NCI-H526 (cell line): ENCODE measurements at places on chromosomes 7 and 10.
A peak's percentile ranks its signal among the peaks of the same experiment; 100 is the strongest.

- no peak for DNase-seq
These were observed 58.2 kb downstream of the TEX36 start for GRCh38 chr10:125624800-125625199.

DNA sequence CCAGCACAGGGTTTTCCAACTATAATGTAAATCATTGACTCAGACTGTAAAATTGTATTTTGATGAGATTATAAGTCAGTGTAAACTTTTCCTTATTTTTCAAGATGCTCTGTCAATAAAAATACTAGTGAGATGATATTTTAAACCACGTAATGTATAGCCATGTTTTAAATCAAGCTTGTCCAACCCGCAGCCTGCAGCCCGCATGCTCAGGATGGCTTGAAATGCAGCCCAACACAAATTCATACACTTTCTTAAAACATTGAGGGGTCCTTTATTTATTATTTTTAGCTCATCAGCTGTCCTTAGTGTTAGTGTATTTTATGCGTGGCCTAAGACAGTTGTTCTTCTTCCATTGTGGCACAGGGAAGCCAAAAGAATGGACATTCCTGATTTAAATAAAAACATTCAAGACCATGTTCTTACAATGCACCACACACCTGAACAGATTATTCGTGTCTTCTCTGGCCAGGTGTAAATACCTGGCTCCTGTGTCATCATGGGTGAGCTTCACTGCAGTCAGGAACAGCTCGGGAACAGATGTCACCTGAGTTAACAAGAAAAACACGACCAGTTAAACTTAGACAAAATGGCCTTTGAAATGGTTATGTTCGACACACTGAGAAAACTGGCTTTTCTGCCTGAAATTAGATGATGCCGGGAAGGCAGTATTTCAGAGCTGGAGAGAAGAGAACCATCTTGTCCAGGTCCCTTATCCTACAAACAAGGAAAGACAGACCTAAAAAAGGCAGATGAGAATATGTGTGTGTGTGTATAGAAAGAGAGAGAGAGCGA is 5.9 kb downstream of the PITRM1 start:
- no peak for DNase-seq

DNA sequence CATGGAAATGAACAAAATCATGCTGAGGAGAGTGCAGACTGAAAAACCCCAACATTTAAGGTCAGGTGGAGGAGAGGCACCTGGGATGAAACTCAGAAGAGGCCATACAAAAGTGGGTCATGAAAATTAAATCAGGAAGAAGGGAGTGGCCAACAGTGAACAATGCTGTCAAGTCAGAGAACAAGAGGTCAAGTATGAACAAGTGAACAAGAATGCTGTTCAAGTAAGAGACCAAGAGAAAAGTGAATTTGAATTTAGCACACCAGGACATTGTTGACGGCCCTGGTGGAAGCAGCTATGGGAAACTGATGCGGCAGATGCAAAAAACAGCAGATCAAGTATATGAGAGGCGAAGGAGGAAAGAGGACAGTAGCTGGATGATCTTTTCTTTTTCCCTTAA is 7.9 kb downstream of the CEP41 start:
- DNase-seq: no peak

DNA sequence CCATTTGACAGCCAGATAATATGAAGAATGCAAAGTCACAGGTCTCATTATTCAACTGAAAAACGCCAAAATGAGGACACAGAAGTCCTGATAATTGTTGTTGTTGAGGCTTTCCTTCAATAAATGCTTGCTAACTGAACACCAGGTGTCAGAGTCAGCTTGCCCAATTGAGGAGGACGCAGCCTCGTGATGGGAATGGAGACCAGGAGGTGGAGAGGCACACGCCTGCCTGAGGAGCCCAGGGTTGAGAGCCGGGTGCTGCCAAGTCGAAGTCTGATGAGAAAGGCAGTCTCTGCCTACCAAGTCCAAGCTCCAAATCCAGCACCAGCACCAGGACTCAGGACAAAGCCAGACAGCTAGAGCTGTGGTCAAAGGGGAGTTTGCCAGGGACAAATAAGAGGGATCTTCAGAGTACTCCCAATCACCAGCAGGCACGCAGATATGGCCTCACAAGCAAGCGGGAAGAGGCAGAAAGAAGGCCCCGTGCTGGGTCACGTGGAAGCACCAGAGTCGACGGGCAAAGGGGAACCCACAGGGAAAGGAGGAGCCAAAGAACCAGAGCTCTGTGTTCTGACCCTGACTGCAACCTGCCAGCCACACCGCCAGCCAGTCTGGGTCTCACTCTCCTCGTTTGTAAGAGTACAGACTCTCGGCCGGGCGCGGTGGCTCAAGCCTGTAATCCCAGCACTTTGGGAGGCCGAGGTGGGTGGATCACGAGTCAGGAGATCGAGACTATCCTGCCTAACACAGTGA is 47.6 kb downstream of the VOPP1 start:
- DNase-seq: no peak

- peak; percentile 47 for DNase-seq
These were observed 505 bp downstream of the NUDCD3 start for GRCh38 chr7:44489955-44490350.

- no peak for DNase-seq
These were observed 7.6 kb downstream of the FAM53B start for GRCh38 chr10:124736491-124737136.

DNA sequence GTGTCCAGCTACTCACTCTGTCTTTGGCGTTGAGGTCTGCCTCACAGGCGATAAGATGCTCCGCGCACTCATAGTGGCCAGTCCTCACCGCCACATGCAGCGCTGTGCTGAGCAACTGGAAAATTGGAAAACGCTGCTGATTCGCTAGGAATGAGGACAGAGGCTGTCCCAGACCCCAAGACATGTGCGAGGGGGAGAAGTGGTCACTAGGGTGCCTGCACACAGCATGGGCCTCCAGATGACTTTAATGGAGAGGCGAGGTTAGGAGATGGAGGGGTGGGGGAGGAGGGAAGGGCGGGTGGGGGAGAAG is 5.2 kb downstream of the ANKRD1 start:
- no peak for DNase-seq

DNA sequence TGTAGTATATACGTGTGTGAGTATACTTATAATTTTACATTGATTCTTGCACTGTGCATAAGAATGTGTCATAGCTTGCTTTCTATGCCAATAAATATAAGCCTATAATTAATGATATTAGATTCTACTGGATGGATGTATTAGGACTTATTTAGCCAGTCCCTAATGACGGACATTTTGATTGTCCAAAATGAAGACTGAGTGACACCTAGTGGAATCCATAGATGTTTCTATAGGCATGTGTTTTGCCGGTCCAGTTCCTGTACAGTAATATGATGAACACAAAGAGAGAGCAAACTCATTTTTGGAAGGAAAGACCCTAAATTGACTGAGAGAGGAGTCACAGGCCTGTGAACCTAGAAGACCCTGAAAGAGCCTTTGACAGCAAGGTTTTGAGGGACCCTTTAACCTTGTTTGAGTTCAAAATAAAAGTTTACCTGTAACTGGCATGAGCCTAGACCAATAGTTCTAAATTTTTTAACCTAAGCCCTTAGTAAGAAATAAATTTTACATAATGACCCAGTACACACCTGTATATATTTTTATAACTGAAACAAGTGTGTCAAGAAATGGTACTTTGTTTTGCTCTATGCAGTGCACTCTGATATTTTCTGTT is 42.4 kb upstream of the AGBL3 start:
- DNase-seq: peak; percentile 76

GRCh38 chr7:95004618-95005247 is 97.3 kb downstream of the PPP1R9A start:
- DNase-seq: no peak

DNA sequence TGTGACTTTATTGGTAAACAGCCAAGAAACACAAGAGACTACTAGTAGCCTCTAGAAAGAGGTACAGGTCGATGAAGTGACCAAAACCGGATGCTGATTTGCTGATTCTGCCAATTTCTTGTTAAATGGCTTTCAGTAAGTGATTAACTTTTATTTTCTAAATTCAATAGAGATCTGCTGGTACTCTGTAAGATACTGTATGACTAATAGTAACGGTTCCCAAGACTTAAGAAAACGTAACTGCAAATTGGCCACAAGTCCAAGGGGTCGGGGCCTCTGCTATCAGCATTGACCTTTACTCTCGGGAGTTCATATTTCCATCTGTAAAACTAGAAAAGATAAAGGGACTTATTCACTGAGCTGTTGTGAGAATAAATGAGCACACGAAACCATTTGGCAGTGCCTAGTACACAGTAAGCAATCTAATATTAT is 1.4 kb downstream of the FAM3C start:
- DNase-seq: no peak

- DNase-seq: no peak
These were observed 525.8 kb downstream of the ZNF33B start for GRCh38 chr10:42112331-42113157.

GRCh38 chr10:121672733-121673132 is 74.5 kb upstream of the FGFR2 start:
- no peak for DNase-seq

- DNase-seq: no peak
These were observed 28.2 kb upstream of the MPP7 start for GRCh38 chr10:28331066-28331465.

DNA sequence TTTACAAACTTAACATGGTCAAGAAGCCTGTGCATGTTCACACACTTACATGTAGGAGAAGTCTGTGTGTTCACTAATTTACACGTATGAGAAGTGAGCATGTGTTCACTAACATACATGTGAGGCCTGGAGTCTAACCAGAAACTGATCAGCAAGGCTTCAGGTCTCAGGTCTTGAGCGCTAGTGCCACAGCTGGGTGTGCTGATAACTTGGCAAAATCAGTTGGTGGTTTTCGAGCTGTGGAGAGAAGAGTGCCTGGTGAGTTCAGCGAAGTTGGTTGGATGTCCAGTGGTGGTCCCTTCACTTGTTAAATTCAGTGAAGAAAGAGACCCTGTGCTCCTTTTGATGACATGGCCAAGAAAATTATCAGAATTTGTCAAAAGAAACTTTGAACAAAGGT is 98.7 kb downstream of the CELF2 start:
- DNase-seq: no peak

- DNase-seq: no peak
These were observed 76.5 kb downstream of the TNS3 start for GRCh38 chr7:47505312-47506007.

DNA sequence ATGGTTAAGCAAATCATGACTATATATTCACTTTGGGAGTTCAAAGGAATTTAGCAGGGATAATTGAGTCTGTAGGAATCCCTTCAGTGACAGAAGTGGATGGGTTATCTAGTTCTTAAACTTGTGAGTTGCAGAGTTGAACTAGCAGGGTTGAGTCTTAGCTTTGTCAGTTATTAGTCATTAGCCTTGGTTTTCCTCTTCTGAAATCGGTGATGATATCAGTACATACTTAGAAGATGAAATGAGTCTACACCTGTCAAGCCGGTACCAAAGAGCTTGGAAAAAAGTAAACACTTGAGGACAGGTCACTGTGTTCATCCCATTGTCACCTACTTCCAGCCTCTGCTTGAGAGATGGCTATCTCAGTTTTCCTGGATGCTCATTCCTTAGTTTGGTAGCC is 73.5 kb downstream of the BUB3 start:
- no peak for DNase-seq

DNA sequence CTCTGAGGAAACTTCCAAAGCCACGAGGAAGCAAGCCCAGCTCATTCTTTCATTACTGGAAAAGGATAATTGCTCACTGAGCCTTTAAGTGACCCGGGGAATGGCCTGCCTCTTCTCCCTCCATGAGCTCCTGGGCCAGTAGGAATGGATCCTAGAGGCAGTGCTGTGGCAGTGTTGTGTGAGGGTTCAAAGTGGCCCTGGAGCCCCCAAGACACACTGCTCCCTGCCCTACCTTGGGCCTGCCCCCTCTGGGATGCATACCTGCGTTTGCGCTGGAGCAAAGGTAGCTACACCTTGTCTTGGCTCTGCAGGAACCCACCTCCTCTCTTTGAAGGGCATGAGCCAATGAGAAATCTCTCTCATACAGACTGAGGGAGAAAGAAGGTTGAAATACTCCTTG is 115.8 kb upstream of the ANLN start:
- no peak for DNase-seq

DNA sequence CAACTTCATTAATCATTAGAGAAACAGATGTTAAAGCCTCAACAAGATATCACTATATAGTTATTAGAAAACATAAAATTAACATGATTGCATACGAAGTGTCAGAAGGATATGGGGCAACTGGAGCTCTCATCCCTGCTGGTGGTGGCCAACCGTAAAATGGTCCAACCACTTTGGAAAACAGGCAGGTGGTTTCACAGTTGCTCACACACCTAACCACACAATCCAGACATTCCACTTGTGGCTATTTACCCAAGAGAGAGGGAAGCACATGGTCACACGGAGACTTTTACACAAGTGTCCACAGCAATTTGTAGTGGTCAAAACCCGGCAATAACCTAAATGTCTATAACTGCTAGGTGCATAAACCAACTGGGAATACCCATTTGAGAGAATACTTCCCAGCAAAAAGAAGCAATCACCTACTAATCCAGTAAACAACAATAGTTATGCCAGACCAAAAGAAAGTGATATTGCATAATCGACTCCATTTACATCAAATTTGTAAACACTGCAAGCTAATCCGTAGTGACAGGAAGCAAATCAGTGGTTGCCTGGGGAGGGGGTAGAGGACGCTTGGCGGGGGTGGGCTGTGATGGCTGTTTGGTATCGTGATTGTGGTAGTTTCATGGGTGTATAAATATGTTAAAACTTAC is 91.8 kb downstream of the LARP4B start:
- no peak for DNase-seq

- DNase-seq: peak; percentile 86
These were observed 24.8 kb downstream of the AGAP3 start for GRCh38 chr7:151110941-151111645.

- no peak for DNase-seq
These were observed 30.5 kb downstream of the TFAM start for GRCh38 chr10:58415757-58416156.

- no peak for DNase-seq
These were observed 105.5 kb downstream of the WNT2 start for GRCh38 chr7:117217106-117218035.

DNA sequence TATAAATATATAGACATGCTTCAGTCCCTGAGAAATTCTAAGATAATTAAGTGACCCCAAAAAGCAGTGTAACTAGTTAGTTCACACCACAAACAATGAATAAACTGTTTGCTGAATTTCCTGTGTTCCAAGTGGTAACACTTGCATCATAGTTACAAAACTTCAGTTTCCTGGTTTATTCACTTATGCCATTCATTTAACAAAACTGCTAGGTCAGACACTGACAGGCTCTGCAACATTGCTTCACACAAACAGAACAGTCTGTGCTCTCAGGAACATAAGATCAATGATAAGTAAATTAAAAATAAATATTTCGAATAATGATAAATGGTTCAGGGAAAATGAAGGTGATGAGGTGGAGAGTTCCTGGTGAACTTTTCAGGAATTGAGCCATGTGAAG is 133.3 kb upstream of the NAMPT start:
- DNase-seq: no peak

DNA sequence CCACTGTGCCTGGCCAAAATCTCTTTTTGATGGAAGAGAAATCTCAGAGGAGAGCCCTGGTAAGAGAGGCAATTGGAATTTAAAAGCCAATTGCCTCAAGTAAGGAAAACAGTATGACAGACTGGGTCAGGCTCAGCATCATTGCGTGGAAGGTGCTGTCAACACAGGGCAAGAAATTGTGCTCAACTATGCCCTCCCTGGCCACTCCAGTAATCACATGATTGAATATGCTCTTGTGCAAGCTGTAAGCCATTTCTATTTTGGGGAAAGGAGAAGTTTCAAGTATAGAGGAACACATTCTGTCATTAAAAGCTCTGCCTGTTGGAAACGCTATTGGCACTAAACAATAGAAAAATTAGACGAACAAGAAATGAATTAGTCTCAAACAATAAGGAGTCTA is 1127.7 kb downstream of the REEP3 start:
- peak; percentile 8 for DNase-seq
